ENCODE measurements at places on chromosomes 7 and 10. TPM values are rescaled to one million over a fixed set of nuclear protein-coding genes. Genes with fewer than 3 reads are reported as not detected.

The TEX36 gene
- not detected for total RNA-seq

DNA sequence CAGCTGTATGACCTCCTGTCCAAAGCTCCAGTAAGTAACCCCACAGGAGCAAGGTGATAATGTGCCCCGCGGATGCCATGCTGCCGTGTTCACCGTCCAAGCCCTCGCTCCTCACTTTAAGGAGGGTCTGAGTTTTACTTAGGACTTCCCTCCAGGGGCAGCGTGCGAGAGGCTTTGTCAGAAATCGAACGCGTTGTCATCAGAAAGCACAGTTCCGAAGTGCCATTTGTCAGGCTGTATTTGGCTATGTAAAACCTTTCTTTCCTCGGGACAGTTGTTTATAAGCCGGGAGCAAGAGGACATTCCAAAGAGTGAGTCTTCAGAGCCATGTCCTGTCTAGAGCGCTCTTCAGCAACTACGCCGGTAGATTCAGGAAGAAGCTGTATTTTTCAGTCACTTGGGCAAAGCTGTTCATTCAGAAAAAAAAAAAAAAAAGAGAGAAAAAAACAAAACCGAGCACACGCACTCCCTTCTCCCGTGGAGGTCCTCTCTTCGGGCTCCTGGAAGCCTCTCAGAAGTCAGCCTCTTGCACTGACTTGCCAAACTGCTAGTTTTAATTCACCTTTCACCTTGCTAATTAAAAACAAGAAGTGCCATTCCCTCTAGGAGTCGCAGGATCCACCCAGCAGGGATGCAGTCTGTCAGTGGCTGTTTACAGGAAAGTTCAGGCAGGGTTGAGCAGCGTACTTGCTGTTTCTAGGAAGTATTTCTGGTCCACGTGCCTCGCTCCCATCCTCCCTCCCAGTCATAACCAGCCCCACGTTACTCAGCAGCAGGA, at the start of gene SEMA3E:
TSS of gene SEMA3E (minus strand) at position 676 of the 778 bp plus-strand sequence.
- H3K4me1 ChIP-seq, result no peaks in the 10 kb centered on the region
- no peak within 1 kb of the TSS for H3K27ac ChIP-seq
- no peak for DNase-seq
- 0 out of 2 replicates have a peak, but pooled peaks cover 8% of the 10 kb centered on the region for H3K27me3 ChIP-seq
- no peak within 1 kb of the TSS for H3K4me3 ChIP-seq
- H3K36me3 ChIP-seq, result no peaks in the 10 kb centered on the region

GRCh38 chr10:81096558-81096957, 558.9 kb downstream of the SH2D4B start:
- H3K27me3 ChIP-seq, result no peaks in the 10 kb centered on the region
- H3K4me1 ChIP-seq, result no peaks in the 10 kb centered on the region
- no peaks in the 10 kb centered on the region for H3K36me3 ChIP-seq
- no peak for DNase-seq

DNA sequence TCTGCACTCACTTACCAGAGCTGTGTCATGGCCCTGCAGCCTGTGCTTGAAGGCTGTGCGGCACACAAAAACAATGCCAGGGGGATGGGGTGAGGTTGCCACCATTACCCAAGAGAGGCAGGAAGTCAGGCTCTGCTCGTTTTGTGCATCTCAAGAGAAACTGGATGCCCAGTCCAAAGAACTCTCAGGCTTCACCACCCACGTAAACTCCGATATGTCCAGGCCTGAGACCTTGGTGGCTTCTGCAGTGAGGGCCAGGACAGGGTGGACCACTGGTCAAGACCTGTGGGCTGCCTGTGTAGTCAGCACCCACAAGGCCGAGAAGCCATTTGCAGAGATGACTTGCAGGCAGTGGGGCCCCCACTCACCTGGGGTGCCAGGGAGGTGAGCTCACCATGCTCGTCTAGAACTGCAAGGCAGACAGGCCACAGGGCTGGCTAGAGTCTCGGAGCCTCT, 54.7 kb upstream of the EBF3 start:
- no peaks in the 10 kb centered on the region for H3K36me3 ChIP-seq
- no peaks in the 10 kb centered on the region for H3K27me3 ChIP-seq
- no peak overlapping the region for H3K27ac ChIP-seq
- H3K4me3 ChIP-seq, result no peak overlapping the region
- DNase-seq, result peak; percentile 14
- H3K4me1 ChIP-seq, result no peaks in the 10 kb centered on the region

DNA sequence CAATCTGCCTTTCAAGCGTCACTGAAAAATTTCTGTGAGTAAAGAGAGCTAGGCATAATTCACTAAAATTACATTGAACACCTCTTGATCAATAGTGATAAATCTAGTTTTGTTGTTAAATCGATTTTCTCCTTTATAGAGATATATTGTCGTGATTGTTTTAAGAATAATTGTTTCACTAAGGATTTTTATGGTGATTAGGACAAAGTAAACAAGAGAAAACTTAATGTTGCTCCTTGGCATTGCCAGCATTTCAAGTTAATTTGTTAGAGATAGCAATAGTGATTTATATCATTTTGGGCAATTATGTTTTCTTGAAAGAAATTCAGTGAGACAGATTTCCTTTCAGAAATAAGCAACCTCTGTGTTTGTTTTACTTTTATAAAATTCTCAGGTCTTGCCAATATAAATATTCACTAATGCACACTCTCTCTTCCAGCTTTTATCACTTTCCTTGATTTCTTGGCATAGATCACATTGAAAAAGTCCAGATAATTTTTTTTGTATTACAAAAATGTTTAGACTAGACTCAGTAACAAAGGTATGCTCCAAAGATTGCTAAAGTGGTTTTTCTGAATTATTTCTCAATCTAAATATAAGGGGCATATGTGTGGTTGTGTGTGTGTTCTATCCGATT, 538.7 kb downstream of the TFEC start:
- DNase-seq, result no peak
- H3K27ac ChIP-seq, result no peak overlapping the region
- no peak overlapping the region for H3K4me3 ChIP-seq
- H3K4me1 ChIP-seq, result no peaks in the 10 kb centered on the region
- H3K27me3 ChIP-seq, result peaks cover 2% of the 10 kb centered on the region

The ECHS1 gene
- 106 TPM for total RNA-seq

DNA sequence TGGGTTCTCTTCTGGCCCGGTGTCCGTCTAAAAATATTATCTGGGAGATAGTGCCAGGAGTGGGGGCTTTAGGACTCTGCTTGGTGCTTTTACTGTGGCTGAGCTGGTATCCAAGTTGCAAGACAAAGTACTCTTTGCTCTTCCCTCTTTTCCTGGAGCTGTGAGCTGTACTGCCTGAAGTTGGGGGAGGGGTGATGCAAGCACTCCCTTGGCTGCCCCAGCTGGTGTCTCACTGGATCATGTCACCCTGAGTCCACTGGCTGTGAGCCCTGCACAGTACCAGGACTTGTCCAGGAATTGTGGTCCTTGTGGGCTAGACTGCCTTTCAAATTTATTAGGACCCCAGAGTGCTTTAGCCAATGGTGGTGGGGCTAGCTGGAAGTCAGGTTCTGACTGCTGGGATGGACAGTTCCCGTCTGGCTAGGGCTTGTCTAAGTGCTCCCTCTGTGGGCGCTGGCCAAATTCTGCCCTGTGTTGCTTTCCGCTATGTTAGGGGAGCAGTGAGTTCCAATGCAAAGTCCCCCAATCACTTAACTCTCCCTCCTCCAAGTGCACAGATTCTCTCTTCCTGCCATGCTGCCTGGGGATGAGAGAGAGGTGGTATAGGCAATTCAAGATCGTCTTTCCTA, 13.1 kb downstream of the CC2D2B start:
- DNase-seq, result no peak
- H3K4me1 ChIP-seq, result no peaks in the 10 kb centered on the region
- no peaks in the 10 kb centered on the region for H3K27me3 ChIP-seq
- H3K36me3 ChIP-seq, result no peaks in the 10 kb centered on the region

DNA sequence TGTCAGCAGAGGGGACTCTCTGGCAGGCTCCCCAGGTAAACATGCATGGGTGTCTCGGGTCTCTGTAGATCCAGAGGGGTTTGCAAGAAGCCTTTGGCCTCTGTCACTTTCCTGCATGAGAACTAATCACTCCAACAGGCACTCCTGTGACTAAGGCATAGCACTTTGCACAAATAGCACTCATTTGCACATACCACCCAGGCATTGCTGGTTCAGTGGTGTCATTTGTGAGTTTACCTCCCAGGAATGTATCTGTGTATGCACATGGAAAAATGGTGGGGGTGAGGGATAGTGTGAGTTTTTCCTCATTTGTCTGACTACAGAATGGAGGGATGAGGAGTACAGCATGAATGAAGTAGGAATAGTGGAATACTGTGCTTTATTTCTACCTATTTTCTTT, 39.5 kb downstream of the CNNM1 start:
- 0 out of 2 replicates have a peak overlapping the region, but pooled peaks have one; percentile 6 for H3K27ac ChIP-seq
- H3K36me3 ChIP-seq, result no peaks in the 10 kb centered on the region
- DNase-seq, result peak; percentile 40

- H3K36me3 ChIP-seq, result no peaks in the 10 kb centered on the region
- H3K27me3 ChIP-seq, result peaks cover 17% of the 10 kb centered on the region
- no peak overlapping the region for H3K4me3 ChIP-seq
- H3K4me1 ChIP-seq, result no peaks in the 10 kb centered on the region
- H3K27ac ChIP-seq, result no peak overlapping the region
- DNase-seq, result no peak
Measured at GRCh38 chr10:113612154-113612553, 51.7 kb downstream of the NRAP start.

GRCh38 chr10:34475274-34475646, 339.8 kb downstream of the PARD3 start:
- no peak overlapping the region for H3K27ac ChIP-seq
- H3K4me1 ChIP-seq, result no peaks in the 10 kb centered on the region
- H3K4me3 ChIP-seq, result no peak overlapping the region
- no peaks in the 10 kb centered on the region for H3K27me3 ChIP-seq
- no peaks in the 10 kb centered on the region for H3K36me3 ChIP-seq

- no peak overlapping the region for H3K27ac ChIP-seq
- H3K4me3 ChIP-seq, result peak overlapping the region; percentile 82
- H3K4me1 ChIP-seq, result peaks cover 15% of the 10 kb centered on the region
- H3K27me3 ChIP-seq, result no peaks in the 10 kb centered on the region
- no peaks in the 10 kb centered on the region for H3K36me3 ChIP-seq
Measured at GRCh38 chr7:103073989-103074518, 542 bp downstream of the FBXL13 start.

Data from SJSA1 (cell line).